ENCODE measurements at places on chromosomes 2 and 18. TPM values are rescaled to one million over a fixed set of nuclear protein-coding genes. Genes with fewer than 3 reads are reported as not detected.

Gene WNT6
- total RNA-seq = 1.5 TPM

Gene SLC14A1
- total RNA-seq = 0.50 TPM

Gene CCDC141
- 14.8 TPM for total RNA-seq

Gene GMCL1
- 39.2 TPM for total RNA-seq
